Bone marrow (tissue), 2 donors: ENCODE measurements at places on chromosomes 12 and 14.
A peak's percentile ranks its signal among the peaks of the same experiment; 100 is the strongest.

- peak; percentile 82 for DNase-seq
Measured at GRCh38 chr14:52918486-52918885, 32.4 kb downstream of the FERMT2 start.

DNA sequence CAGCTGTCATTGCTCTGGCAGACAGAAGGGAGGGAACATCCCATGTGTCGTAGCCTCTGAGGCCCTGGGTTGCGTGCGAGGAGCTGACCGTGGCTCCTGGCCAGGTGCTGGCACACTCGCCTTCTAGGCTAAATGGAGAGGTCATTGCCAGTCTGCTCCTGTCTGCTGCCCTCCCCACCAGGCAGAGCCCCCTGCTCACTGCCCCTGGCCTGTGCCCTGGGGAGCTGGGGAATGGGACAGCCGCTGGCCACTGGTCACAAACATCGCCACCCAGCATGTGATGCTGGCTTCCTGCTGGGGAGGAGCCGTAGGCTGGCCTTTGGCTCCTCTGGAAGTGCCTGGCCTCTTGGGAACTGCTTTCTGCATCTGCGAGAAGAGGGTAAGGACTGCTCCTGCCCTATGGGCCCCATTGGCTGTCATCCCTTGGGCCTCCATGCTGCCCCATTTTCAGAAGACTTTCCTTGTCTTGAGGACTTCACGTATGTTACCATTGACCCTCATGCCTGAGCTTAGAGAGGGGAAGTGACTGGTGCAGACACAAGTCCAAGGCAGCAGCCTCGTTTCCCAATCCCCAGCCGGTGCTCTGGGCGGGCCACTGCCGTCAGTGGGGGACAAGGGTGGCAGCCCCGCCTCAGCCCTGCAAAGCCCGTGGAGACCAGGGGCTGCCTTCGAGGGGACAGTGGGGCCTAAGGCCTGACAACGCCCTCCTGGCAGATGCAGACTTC is 2.0 kb upstream of the TNFAIP2 start:
- peak; percentile 59 for DNase-seq

DNA sequence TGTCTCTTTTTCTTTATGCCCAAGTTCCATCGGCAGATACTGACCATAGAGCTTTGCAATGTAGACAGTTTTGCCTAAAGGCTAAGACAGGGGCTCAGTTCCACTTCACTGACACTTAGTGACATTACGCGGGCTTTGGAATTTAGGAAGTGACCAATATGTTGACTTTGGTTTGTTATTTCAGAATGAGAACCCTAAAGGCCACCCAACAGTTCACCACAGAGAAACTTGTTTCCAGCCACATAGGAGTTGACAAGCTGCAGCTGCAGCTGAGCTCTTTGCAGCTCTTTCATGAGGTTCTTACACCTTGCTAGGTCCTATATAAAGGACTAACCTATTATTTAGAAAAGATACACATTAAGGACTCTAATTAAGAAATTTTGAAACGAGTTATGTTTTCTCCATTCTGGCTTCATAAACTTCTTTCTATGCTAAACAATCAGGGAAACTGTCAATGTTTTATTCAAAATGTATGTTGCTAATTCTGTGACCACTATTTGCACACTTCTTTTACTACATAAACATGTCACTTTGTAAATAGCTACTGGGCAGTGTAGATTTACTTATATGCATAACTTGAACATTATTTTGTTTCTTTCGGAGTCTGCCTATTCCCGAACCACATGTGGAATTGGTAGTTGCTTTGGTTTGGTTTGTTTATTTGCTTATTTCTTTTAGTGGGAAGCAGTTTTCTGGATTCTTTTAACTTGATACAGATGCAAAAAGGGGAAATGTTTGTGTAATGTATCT is 18.5 kb upstream of the KLRD1 start:
- DNase-seq = no peak

GRCh38 chr12:64627771-64628170 is 17.5 kb downstream of the RASSF3 start:
- DNase-seq = no peak

DNA sequence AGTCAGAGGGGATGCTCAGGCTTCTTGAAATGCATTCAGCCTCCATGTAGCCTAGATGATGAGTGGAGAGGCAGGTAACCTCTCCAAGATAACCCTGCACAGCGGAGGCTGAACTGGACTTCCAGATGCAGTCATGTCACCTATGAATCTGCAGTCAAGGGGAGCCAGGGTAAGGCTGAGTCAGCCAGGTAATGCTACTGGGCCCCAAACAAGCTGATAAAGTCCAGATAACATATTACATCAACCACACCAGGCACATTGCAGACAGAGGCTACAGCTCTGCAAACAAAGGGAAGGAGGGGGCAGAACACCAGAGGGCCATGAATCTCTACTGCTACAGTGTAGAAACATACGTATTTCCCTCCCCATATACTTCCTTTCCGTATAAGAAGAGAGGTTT is 14.0 kb downstream of the RNASE9 start:
- DNase-seq = no peak

- no peak for DNase-seq
Measured at GRCh38 chr12:43072431-43072830, 479.6 kb downstream of the ADAMTS20 start.

GRCh38 chr14:103206023-103206481 is 82.8 kb downstream of the TNFAIP2 start:
- no peak for DNase-seq

DNA sequence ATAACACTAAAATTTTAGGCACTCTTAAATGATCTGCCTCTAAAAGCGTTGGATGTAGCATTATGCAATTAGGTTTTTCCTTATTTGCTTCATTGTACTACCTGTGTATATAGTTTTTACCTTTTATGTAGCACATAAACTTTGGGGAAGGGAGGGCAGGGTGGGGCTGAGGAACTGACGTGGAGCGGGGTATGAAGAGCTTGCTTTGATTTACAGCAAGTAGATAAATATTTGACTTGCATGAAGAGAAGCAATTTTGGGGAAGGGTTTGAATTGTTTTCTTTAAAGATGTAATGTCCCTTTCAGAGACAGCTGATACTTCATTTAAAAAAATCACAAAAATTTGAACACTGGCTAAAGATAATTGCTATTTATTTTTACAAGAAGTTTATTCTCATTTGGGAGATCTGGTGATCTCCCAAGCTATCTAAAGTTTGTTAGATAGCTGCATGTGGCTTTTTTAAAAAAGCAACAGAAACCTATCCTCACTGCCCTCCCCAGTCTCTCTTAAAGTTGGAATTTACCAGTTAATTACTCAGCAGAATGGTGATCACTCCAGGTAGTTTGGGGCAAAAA is 4.1 kb downstream of the CDKN1B start:
- no peak for DNase-seq

DNA sequence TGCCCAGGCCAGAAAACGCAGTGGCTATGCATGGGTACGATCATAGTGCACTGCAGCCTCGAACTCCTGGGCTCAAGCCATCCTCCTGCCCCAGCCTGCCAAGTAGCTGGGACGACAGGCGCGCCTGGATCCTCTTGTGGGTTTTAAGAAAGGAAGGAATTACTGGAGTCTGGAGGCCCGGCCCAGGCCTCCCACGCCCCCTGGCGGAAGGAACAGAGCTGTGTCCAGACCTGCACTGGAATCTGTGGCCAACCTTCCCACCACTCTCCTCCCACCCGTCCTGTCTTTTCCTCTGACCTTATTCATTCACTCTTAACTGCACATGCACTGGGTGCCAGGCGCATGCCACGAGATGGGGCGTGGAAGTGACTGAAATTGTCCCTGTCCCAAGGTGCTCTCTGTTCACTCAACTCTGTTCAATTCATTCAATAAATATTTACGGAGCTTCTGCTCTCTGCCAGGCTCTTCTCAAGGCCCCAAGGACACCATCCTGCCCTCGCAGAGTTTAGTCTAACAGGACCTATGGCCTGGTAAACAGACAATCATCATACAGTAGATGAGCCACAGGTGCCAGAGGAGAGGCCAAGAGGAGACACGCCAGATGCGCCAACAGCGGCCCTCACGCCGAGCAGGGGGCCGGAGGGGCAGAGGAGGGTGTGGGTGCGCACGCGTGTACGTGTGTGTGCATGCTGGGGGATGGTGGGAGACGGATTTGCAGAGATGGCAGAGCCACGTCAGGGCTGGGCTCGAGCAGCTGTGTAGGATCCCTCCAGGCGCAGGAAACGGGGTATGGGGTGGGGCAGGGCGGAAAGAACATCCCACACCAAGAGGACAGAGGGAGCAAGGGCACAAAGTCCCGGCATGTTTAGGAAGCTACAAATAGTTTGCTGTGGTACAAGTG is 13.7 kb upstream of the TMEM106C start:
- DNase-seq = peak; percentile 32

- DNase-seq = no peak
Measured at GRCh38 chr14:54804538-54805041, 98.0 kb downstream of the GCH1 start.
